ENCODE measurements at places on chromosomes 3 and 15.

DNA sequence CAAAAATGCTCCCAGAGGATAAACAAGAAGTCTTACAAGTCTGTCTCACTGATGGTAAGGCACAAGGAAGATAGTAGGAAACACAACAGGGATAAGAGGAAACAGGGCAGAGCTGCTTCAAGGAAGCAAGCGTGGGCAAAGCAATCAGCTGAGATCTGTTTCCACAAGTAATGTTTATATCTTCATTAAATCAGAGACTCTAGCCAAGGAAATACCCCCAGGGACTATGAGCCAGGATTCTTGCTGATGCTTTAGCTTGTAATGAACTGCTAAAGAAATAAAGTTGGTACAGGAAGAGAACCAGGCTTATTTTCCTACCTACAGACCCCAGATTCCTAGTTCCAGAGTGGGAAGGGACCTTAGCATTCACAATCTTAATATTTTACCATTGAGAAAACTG, 112.7 kb upstream of the C3orf80 start:
- no peak for DNase-seq

DNA sequence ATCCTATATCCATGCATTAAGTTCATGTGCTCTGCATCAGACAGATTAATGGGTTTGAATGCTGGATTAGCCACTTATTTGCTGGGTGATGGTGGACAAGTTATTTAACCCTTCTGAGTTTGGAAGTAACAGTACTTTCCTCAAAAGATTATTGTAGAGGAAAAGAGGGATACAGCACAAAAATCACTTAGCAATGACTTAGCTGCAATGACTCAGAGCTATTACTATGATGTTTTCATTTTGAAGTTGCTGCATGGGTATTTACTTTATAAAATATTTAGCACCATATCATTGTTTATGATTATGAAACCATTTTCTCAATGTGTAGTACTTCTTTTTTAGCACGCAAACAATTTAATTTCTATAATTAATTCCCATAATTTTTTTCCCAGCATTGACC, 248.4 kb downstream of the MYRIP start:
- DNase-seq, result no peak

- no peak for DNase-seq
These were observed 343.5 kb downstream of the NEK10 start for GRCh38 chr3:27025718-27026117.

GRCh38 chr15:73001840-73002239, 50.4 kb upstream of the NEO1 start:
- no peak for DNase-seq

DNA sequence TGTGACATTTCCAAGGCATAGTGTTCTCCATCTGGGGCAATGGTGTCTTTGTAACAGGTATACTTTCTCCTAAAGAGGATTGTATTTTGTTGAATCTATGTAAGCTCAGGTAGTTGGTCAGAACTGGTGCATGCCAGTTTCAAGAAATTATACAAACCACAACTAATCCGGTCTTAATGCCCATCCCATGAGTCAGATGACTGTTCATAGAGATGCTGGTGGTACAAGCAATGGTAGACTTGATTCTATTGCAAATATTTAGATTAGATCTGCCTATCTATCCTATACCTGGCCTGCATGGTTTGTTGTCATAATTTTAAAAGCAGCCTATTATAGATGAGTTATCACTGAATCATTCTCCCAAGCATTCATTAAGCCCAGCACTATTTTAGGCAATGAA, 43.5 kb downstream of the ATP13A5 start:
- DNase-seq, result no peak

- DNase-seq, result no peak
These were observed 22.4 kb upstream of the SMAD6 start for GRCh38 chr15:66679657-66680108.

- DNase-seq, result no peak
These were observed 47.4 kb upstream of the RAB6B start for GRCh38 chr3:133943031-133943535.

- no peak for DNase-seq
These were observed 20.5 kb downstream of the ATRIP start for GRCh38 chr3:48467110-48467454.

GRCh38 chr3:56456117-56456516, 12.2 kb downstream of the ERC2 start:
- DNase-seq, result no peak

DNA sequence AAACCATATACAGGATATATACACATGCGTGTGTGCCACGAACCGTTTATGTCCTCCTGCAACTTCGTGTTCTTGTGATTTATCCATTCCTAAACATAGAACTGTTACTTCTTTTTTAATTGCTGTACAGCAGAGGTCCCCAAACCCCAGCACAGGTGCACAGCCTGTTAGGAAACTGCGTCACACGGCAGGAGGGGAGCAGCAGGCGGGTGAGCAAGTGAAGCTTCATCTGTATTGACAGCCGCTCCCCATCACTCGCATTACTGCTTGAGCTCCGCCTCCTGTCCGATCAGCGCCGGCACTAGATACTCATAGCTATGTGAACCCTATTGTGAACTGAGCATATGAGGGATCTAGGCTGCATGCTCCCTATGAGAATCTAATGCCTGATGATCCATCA, 34.9 kb upstream of the NRROS start:
- no peak for DNase-seq

Data from stimulated activated CD8-positive, alpha-beta memory T cell treated with anti-CD3 and anti-CD28 coated beads, Interleukin-15, amount 100 ng/mL, for 24 hours (primary cell).